ENCODE measurements at places on chromosomes 3 and 15.

- no peak for DNase-seq
Measured at GRCh38 chr15:90665288-90666134, 51.6 kb upstream of the BLM start.

GRCh38 chr15:66388043-66388363 is 1.3 kb downstream of the MAP2K1 start:
- DNase-seq, result no peak

DNA sequence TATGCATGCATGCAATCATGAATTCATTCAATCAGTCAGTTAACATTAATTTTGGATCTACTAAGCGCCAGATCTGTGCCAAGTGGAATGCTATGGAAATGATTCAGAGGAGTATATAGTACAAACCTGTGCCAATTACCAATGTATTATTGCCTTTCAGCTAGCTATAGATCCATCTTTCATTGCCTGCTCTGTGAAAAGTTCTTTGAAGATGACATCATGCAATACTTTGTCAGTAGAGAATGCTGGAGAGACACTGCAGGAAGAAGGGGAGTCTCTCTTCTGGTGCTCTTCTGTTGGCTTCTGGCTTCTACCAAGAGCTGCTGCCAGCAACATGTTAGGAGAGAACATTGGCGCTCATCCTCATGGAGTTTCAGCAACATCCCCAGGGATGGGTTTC is 81.0 kb upstream of the LMCD1 start:
- DNase-seq, result no peak

- no peak for DNase-seq
Measured at GRCh38 chr3:43187836-43188479, 82.1 kb upstream of the POMGNT2 start.

GRCh38 chr3:50179710-50180109 is 11.7 kb upstream of the GNAT1 start:
- DNase-seq, result no peak

- DNase-seq, result no peak
Measured at GRCh38 chr3:33083958-33084357, 13.0 kb downstream of the GLB1 start.

- DNase-seq, result no peak
Measured at GRCh38 chr15:94704421-94704820, 473.1 kb downstream of the MCTP2 start.

DNA sequence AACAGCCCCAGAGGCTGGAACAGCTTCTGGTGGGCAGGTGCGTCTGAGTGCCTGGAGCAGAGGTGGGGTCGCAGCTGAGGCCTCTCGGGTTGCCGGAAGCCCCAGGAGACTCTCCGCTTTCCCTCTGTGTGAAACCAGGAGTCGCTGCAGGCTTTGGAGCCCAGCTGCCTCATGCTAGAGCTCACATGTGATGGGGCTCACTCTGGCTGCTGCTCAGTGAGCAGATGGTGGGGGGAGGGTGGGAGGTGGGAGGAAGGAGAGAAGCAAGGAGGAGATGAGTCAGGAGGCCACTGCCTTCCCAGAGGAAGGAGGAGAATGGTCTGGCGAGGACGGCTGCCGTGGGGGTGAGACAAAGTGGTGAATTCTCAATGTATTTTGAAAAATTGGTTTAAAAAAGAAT is 290.1 kb upstream of the CHRNA7 start:
- DNase-seq, result no peak

DNA sequence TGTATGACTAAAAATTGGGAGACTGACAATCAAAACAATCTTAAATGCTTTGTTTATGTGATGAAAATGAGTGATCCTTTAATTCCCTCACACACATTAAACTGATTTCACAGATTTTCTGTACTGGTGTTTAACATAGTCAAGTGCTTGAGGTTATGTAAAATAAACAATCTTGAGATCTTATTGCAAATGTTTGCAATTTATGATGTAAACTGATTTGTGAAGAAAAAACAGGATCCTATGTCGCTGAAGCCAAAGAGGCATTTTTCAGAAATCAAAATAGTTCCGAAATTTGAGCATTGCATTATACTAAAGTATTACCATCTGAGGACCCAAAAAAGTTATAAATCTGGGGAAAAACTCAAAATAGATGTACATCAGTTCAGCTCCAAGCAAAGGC is 12.7 kb downstream of the SHOX2 start:
- DNase-seq, result no peak

DNA sequence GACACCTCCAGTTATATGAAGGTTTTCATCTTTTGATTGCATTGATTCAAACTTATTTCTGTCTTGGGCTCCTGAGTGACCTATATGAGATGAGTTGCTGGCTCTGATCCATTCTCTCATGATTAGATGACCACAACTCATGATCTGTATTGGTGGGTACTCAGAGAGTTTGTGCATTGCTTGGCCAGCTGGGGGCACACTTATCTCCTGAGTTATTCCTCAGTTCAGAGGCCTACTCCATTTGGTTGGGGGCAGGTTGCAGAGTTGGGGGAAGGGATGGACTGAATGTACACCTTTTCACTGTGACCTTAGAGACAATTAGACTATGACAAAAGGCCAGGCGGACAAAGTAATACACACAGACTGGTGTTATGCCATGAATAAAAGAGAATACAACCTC is 166.2 kb upstream of the SEMA6D start:
- DNase-seq, result no peak

GRCh38 chr3:148631124-148631903 is 66.4 kb upstream of the AGTR1 start:
- DNase-seq, result no peak

DNA sequence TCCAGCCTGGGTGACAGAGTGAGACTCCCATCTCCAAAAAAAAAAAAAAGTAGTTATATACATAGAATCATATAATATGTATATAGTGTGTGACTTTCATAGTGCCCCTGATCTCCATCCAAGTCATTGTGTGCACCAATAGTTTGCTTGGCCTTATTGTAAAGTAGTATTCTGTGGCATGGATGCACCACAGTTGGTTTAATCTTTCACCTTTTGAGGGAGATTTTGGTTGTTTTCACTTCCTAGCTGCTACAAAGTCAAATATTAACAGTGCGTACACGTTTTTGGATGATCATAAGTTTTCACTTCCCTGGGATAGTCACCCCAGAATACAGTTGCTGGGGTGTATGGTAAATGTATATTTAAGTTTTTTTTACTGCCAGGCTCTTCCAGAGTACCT is 162.8 kb downstream of the PTPRG start:
- no peak for DNase-seq

DNA sequence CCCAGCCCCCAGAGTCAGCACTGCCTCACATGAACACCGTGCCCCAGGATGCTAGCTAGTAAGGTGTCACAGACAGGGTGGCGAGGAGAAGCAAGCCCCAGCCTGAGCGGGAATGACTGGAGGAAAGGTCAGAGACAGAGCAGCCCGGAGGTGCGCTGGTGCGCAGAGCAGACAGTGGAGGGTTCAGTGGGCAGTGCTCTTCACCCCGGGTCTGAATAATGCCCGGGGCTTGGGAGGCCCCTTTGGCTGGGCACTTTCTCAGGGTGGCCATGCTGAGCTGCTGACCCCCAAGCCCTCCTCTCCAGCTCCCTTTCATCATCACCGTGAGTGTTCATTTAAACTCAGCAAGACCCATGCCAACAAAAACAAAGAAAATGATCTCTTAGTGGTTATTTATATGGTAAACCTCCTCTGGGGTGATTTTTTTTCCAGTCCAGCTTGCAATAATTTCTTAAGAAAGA is 110.8 kb downstream of the VGLL4 start:
- no peak for DNase-seq

- DNase-seq, result no peak
Measured at GRCh38 chr3:19473971-19474580, 325.8 kb downstream of the KCNH8 start.
